ENCODE measurements at places on chromosomes 4 and X.

GRCh38 chr4:33422656-33423055, 2702.5 kb downstream of the PCDH7 start:
- no peak for DNase-seq

GRCh38 chrX:30652527-30653414, 452 bp upstream of the GK start:
- peak; percentile 96 for DNase-seq

DNA sequence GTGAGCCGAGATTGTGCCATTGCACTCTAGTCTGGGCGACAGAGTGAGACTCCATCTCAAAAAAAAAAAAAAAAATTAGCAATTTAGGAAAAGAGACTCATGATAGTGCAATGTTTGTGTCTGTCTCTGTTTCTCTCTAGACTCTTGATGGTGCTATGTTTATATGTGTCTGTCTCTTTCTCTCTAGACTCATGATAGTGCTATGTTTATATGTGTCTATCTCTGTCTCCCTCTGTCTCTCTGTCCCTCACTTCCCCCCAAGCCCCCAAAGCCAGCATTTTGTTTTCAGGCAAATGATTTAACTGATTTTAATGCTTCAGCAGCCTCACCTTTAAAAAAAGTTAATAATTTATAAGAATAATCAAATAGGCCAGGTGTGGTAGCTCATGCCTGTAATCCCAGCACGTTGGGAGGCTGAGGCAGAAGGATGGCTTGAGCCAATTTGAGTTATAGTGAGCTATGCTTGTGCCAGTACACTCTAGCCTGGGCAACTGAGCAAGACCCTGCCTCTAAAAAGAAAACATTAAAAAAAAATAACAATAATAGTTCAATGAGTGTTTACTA, 6.9 kb downstream of the MOB1B start:
- DNase-seq = no peak

DNA sequence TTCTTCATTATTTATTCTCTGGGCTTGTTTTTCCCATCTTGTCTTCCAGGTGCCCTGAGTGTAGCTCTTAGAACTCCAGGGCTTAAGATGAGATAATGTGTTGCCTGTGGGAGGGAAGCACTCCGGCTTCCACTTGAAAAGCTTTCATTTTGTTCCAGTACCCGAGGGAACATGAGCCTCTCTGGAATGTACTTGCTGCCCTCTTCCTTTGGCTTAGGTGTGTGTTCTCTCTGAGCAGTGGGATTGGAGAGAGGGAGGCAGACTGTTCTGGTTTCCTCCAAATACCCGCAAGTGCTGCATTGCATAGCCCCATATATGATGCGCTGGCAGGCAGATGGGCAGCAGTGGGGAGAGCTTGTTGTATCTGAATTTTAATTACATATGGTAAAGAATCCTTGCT, 861 bp upstream of the DTHD1 start:
- no peak for DNase-seq

GRCh38 chr4:38152305-38152704, 192.1 kb downstream of the PTTG2 start:
- no peak for DNase-seq

- no peak for DNase-seq
Observed at GRCh38 chrX:55490974-55491373, 1.3 kb upstream of the USP51 start.

GRCh38 chrX:47561659-47562151, 700 bp downstream of the ARAF start:
- DNase-seq = no peak

DNA sequence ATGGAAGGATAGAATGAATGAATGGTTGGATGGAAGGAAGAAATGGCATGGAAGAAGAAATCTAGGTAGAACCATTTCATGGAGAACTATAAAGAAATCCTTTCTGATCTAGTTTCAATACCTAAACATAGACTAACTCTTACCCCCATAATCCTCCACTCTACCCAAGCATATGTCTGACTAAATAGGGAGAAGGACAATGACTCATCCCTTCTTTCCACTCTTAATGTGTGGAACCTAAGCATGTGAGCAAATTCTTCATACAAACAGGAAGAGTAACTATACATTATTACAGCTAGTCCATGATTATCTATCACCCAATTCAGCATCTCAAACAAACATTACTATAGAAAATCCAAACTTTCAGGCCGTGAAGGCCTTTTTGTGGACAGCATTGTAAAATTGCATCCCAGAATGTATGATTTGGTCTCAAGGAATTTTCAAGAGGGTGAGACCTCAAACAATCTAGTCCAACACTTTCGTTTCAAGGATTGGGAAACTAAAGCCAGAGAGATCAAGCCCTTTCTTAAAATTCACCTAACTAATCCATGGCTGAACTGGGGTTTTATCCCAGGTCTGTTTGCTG, 11.2 kb downstream of the C1QTNF7 start:
- DNase-seq = no peak

DNA sequence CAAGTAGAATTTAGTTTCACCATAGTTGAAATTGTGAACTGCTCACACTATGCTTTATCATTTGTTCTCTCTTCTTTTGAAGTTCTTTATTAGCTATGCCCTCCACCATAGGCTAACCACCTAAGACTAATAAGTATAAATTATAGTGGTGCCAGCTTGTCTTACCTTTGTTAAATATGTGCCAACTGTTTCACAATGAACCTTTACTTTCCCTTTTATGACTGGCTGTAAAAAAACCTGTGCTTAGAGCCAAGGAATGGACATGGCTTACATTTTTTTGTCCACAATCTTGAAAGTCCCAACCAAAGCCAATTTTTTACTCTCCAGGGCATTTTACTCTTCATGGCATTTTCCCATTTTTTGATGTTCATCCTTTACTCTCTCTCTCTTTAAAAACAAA, 123.5 kb upstream of the LEF1 start:
- DNase-seq = no peak

DNA sequence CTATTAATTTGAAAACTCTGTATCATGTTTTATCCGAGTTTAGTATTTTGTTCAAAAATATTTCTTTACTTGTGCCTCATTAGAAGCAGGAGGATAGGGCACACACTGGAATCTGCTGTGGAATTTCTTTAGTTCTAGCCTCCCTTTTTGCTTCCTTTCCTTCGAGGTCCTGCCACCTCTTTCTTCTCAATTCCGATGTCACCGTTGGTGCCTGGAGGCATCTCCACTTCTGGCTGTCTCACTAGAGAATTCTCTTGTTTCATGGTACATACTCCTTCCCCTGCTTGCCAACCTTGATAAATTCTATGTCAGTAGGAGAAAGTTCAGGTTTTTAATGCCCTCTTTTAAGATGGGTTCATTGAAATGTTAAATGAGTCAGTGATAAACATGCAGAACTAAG, 140.1 kb downstream of the ANK2 start:
- DNase-seq = no peak

- peak; percentile 24 for DNase-seq
Observed at GRCh38 chrX:19156186-19156585, 33.9 kb upstream of the ADGRG2 start.

DNA sequence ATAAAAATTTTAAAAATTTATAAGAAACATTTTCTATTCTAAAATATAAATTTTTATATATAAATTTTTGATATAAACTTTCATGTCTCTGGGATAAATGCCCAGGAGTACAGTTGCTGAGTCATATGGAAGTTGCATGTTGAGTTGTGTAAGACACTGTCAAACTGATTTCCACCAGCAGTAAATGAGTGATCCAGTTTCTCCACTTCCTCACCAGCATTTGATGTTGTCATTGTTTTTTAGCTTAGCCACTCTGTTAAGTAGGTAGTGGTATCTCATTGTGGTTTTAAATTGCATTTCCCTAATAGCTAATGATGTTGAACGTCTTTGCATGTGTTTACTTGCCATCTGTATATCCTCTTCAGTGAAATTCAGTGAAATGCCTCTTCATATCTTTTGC, 66.5 kb downstream of the MAMLD1 start:
- no peak for DNase-seq

DNA sequence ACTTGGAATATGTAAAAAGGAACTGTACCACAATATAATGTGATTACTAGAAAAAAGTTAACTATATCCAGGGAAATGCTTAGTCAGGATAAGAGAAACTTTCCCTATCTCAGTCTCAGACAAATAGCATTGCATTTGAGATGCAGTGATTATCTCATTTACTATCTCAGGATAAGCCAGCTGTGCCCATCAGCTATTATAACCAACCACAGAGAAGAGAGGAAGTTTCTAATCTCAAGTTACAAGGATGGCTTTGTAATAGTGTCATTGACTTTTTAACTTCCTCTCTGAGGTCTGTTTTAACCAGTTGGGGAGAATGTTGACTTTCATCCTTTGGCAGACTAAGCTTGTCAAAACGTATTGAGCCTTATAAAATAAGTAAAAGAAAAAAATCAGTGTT, 56.5 kb downstream of the SNX25 start:
- DNase-seq = no peak

DNA sequence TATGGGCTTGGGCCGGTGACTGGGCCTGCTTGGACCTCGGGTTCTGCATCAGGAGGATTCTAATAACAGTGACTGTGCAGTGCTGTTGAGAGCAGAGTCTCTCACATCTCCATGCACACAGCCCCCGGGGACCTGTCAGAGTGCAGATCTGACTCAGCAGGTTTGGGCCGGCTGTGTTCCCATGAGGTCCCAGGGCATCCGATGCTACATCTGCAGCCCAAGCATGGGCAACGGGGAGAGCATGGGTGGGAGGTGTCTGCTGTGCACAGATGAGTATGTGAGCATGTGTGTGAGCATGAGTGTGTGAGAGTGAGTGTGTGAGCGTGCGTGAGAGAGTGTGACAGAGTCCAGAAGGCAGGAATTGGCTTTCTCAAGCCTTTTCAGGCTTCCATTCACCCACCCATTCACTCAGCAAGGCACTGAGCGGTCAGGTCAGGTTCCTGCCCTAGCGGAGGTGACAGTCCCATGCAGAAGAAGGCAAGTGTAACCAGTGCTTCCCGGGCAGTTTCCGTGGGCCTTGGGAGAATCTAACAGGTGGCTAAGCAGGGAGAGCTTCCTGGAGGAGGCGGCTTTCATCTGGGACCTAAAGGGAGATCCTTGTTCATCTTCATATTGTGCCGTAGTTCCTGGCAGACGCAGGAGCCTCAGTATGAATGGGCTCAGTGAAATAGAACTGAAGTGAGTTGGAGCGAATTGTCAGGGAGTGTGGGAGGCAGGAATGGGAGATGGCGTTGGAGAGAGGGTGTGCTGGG, 62.6 kb downstream of the SORCS2 start:
- no peak for DNase-seq

- DNase-seq = no peak
Observed at GRCh38 chr4:143356493-143356892, 19.8 kb downstream of the GAB1 start.

GRCh38 chrX:24513416-24513815, 48.3 kb downstream of the PDK3 start:
- DNase-seq = no peak

DNA sequence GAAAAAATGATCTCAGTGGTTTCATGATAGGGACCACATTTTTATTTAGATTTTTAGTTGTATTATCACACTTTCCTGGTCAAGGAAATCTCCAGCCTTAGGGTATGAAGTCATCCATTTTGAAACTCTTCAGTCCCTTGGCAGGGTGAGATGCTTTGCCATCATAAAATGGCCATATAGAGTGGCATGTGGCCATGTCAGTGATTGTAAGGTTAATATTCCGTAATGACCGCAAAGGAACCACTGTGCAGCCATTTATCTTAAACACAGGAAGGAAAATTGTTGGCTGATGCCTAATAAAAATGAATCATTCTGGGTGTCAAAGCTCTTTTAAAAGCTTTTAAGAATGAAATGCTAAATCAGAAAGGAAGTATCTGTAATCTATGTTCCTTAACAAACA, 35.6 kb downstream of the COMMD8 start:
- DNase-seq = no peak

DNA sequence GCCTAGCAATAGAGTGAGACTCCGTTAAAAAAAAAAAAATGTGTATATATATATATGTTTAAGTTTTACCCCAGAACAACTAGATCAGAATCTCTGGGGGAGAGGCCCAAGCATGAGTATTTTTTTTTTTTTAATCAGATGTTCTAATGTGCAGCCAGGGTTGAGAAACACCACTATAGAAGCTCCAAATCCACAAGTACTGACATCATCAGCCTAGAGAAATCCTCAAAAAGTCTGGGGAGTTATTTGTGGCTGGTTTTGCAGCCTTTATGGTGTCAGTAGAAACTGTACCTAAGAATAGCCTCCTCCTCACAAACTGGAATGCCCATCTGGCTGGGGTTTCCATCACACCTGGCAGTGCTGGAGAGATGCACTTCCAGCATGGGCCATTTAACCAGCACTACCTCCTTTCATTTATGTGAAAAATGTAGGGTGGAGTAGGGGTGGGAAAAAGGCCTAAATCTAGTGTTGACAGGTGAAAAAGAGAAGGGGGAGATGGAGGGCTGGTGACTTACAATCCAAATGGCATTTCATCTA, 93.5 kb downstream of the CBLL2 start:
- DNase-seq = no peak

DNA sequence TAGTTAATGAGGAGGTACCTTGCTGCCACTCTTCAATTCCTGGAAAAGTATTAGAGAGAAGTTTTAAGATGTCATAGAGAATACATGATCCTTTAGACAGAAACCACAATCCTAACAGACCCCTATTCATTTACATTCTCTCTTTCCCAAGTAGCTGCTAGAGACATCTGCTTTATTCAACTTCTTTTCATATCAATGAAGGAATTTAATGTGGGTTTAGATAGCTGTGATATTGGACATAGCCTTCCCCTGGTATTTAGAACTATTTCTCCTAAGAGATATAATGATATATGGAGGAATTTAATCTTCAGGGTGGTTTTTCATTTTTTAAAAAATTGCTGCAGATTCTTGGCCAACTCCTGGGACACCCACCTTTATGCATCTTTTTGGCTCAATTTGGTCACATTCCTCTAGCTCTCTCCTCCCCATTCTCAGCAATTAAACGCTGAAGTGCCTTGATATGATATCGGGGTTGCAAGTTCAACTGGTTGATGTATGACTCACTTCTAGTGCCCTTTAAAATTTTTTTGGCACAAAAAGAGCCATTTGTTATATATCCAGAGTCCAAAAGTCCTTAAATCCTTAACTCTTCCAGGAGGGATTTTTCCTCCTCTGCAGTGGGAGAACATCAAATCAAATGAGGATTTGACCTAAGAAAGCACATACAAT, 57.6 kb downstream of the DOCK11 start:
- no peak for DNase-seq

DNA sequence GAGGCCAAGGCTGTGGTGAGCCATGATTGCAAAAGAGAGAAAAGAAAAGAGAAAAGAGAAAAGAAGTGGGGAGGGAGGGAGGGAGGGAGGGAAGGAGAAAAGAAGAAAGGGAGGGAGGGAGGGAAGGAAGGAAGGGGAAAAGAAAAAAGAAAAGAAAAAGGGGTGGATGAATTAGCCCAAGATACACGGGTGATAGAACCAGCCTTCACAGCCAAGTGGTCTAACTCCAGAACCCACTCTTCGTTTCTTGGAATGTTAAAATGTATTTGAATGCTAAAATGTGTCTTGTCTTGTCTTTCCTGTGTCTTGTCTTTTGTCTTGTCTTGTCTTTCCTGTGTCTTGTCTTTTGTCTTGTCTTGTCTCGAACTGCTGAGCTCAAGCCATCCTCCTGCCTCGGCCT, 13.1 kb downstream of the CCNQ start:
- no peak for DNase-seq

GRCh38 chr4:123817025-123817688, 420.6 kb downstream of the SPRY1 start:
- DNase-seq = no peak

GRCh38 chrX:123060986-123061385, 123.1 kb upstream of the GRIA3 start:
- no peak for DNase-seq

Data from mucosa of descending colon (tissue), 3 donors.